ENCODE measurements at places on chromosomes 11 and 22.

- DNase-seq: no peak
Observed at GRCh38 chr22:41498303-41498835, 29.5 kb downstream of the ACO2 start.

DNA sequence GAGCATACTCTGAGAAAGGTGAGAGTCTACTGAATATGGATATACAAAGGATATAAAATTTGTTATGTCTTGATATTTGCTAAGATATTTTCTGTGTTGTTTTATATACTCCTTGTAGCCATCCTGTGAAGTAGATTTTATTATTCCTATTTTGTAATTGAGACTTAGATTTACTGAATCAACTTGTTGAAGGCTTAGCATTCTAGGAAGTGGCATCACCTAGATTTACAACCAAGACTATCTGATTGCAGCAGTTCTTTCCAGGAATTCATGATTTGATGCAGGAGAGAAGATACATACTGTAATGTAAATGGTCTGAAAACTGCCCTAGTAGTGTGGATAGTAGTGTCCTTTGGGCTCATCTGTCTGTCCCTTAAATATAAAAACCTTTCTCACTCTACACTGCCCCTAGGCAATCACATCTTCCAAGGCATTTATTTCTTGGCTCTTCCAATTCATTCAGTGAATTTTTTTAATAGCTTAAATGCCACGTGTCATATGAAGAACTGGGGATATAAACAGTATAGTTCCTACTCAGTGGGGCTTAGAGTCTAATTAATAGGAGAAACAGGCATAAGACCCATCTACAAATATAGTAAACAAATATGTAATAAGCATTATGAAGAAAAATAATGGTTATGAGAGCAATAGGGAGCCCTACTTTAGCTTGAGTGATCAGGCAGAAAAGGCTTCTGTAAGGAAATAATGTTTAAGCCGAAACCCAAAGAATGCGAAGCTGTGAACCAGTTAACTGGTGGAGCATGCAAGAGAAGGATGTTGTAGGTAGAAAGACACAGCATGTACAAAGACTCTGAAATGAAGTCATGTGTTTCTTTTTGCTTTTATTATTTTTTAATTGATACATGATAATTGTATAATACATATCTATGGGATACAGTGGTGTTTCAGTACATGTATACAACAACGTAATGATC, 13.6 kb downstream of the IPO7 start:
- no peak for DNase-seq

DNA sequence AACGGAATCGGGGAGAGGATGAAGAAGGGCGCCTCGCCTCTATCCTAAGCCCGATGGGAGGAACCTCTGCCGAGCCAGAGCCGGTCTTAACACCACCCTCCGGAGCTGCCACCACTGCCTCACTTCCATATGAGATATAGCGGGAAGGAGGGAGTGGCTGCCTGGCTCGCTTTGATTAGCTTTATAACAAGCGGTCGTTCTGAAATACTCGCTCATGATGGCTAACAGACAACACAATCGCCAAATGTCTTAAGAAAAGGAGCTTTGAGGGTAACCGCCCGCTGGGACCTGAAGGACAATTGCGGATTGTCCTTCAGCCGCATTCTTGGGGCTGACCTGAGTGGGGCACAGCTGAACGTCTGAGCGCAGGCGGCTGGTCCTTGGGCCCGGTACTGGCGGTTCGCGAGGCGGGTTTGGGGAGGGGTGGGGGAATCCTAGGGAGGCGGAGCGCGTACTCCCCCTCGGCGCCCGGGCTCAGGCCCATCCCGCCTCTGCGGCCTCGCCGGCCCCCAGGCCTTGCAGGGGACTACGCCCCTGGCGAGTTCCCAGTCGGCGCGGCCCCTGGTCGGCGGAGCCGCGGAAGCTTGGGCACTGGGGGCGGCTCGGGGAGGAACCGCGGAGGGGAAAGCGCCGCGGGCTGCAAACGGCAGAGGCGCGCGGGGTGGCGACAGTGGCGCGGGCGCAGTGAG, at the start of gene PLAAT5:
Gene PLAAT5 (minus strand): TSS at position 617 of the 689 bp plus-strand sequence. CDS start 133 bp downstream, at position 484.
- DNase-seq: no peak

DNA sequence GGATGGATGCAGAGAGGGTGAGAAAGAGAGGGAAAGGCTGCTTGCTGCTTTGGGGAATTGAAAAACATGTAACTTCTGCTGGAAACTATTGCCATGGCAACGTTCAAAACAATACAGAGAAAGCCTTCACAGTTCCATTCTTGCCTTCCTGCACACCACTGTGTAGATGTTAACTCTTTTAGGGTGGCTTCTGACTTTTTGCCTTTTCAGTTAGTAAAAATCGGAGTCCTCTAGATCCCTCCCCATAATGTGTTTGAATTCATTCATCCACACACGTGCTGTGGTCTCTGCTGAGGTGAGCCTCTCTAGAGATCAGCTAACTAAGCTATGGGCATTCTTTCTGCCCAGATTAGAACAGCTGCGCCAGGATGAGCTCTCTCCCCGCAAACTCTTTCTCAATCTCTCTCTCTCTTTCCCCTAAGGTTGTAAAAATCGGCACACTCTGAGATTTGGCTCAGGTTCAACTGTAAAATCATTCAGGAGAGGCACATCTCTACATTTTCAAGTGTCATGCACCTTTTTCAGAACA, 1178.3 kb downstream of the LRRC4C start:
- peak; percentile 61 for DNase-seq

GRCh38 chr22:41908411-41909309, 6.2 kb downstream of the SHISA8 start:
- DNase-seq: no peak

DNA sequence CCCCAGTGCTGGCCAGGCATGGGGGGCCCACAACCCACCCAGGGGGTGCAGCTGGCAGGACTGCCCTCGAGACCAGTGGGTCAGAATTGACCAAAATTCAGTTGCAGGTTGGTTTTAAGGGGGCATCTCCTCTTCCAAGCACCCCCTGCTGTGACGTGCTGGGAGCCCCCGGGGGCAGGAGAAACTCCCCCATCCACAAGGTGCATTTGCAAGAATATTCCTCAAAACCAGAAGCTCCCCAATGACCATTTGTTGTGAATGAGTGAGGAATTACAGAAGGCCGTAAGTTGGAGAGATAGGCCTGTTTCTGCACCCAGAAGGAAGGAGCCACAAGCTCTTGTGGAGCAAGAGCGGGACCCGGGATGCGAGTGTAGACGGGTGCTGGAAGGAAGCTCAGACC, 414.5 kb downstream of the BRD1 start:
- DNase-seq: no peak

GRCh38 chr11:130902380-130902779, 13.9 kb downstream of the SNX19 start:
- DNase-seq: no peak

DNA sequence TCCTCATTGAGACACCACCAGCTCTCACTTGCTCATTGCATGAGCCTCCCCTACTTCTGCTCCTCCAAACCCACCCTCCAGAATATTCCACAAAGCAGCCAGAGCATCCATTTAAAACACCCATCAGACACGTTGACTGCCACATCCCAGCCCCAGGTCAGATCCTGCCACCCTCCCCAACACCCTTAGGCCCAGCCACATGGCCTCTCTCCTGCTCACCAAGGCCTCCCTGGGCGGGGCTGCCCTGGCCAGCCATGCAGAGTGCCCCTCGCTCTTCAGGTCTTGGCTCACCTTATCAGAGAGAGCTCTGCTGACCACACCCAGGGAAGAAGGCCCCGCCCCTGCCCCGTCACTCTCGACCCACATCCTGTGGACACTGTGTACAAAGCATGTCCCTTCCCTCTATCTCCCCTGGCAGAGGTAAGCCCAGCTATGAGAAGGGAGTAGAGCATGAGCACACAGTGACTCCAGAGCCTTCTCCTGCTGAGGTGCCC, 106.8 kb downstream of the MICAL3 start:
- DNase-seq: no peak

Measured in hindlimb muscle (tissue), 1 donor.